ENCODE measurements at places on chromosomes 1 and 21.

- no peak for DNase-seq
These were observed 12.0 kb upstream of the BGLAP start for GRCh38 chr1:156229809-156230472.

DNA sequence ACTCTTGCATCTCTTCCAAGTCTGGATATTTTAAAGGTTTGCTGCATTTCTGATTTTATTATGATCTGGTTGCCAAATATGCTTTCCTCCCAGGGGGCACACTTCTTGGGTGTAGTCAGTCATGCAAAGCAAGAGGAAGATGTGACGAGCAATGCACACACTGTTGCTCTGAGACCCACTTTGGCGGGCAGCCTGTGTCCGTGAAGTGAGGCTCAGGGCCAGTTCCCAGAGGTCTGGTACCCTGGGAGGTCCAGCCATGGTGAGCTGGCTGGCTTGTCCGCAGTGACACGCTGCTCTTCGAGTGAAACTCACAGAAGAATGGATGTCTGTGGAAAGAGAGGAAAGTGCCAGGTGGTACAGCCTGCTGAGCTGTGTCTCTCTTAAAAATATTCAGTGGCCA lies 52.8 kb upstream of the EDN2 start:
- DNase-seq, result peak; percentile 91

DNA sequence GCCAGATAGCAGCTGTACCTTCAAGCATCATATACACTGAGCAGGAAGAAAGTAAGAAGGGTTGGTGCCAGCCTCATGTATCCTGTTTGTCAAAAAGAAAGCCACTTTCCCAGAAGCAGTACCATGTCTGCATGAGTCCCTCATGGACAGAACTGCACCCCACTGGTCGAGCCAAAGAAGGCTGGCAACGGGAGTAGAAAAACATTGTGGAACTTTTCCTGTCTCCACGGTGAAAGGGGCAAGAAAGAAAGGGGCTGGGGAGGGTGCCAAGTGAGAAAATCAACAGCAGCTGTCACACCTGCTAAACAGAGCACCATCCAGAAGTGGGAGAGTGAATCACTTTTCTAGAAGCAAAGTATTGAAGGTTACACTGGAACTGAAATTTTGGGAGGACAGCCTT lies 621.7 kb downstream of the LMO4 start:
- DNase-seq, result no peak

GRCh38 chr1:43067977-43068751 lies 103.9 kb downstream of the EBNA1BP2 start:
- DNase-seq, result no peak

GRCh38 chr1:44084998-44085675 lies 33.5 kb upstream of the KLF17 start:
- peak; percentile 85 for DNase-seq

- DNase-seq, result no peak
These were observed 172.0 kb downstream of the LRRC40 start for GRCh38 chr1:70033266-70033873.

- DNase-seq, result no peak
These were observed 60.3 kb downstream of the TBX19 start for GRCh38 chr1:168340781-168341482.

DNA sequence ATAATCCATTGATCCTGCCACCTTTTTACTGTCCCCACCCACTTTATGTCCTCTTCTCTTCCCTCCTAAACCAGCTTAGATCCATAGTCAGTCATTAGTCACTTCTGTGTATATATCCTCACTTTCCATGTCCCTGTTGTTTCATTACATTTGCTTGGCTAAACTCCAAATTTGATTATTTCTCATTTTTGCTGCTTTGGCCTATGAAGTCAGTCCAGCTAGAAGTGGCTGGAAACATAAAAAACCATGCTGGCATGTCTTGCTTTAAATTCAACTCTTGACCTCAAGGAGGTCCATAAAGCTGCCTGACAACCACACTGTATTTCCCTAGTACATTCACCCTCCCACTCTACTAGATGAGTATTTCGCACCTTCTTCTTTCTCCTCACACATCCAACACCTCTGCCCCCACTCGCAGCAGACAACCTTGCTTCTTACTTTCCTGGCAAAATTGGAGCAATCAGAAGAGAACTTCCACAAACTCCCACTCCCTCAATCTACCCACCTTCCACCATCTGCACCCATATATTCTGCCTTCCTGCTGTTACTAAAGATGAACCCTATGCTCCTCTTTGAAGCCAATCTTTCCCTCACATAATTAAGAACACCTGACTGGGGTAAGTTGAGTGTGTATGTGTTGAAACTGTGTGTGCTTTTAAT lies 72.1 kb downstream of the ZNF648 start:
- DNase-seq, result no peak

GRCh38 chr1:51551848-51552296 lies 32.8 kb upstream of the EPS15 start:
- no peak for DNase-seq

DNA sequence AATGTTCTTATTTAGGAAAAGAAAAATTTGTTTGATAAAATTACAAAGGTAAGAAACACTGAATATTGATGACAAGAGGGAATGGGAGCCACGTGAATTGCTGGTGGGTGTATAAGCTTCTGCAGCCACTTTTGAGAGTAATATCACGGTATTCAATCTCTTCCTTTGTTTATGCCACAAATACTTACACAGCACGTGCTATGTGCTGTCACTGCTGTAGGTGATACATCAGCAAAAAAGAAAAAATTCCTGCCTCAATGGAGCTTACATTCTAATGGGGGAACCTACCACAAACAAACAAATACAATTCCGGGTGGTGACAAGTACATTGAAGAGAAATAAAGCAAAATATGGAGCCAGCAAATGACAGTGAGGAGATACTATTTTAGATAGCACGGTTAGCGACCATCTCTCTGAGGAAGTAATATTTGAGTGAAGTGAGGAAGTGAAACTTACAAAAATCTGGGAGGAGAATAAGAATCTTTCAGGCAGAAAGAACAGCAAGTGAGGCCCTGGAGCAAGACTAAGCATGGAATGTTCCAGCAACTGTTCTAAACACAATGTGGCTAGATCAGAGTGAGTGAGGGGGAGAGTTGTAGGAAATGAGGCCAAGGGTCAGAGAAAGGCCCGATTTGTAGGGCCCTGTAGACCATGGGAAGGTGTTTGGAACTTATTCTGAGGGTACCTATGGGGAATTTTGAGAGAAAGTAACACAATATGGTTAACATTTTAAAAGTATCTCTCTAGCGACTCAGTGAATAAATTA lies 2.6 kb upstream of the FCRLB start:
- DNase-seq, result no peak

DNA sequence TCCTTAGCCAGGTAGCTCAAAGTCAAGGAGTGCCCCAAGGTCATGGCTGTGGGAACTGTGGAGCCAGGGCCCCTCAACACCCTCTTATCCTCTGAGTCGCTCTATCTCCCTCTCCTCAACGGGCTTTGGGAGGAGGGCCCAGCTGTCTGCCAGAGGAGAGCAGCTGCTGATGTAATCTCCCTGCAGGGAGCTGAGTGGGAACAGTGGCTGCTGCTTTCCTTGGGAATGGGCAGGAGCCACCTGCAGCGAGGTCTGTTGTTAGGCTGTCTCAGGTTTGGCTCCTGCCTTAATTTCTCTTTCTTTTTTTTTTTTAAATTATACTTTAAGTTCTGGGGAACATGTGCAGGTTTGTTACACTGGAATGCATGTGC lies 58.8 kb upstream of the MAP1LC3C start:
- DNase-seq, result no peak

- peak; percentile 11 for DNase-seq
These were observed 11.6 kb upstream of the TTC39A start for GRCh38 chr1:51341876-51342496.

- DNase-seq, result no peak
These were observed 18.5 kb downstream of the RNASEL start for GRCh38 chr1:182570611-182570970.
